ENCODE measurements at places on chromosomes 3 and 15.

GRCh38 chr15:87369269-87369668, 887.3 kb downstream of the NTRK3 start:
- peak; percentile 83 for DNase-seq

DNA sequence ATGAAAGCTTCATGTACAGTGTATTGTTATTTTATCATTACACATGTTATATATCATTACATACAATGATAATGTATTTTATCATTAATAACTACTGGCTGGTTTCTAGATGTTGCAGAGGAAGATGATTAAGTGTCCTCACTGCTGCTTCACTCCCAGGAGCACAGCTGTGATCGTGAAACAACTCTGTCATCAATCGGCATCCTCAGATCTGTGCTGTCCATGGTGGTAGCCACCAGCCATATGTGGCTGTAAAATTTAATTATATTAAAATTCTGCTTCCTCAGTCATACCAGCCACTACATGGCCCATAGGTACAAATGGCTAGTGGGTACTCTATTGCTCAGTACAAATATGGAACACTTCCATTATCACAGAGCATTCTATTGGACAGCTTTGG, 379.4 kb upstream of the CFAP20DC start:
- DNase-seq = no peak

DNA sequence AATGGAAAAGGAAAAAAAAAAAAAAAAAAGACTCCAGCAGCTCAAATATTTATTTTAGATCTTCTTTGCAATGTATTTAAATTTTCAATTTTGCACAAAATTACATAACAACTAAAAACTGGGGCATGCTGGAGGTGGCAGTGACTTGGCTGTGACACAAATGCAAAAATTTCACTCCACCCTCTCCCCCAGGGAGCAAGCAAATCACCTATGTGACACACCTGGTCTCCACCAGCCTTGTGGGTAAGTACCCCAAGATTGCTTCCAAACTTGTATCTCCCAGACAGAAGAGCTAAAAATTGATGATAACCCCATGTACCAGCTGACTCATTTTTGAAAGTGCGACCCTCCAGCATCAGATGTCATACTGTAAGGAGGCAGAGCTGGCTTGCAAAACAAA, 32.0 kb downstream of the UBE3A start:
- no peak for DNase-seq

DNA sequence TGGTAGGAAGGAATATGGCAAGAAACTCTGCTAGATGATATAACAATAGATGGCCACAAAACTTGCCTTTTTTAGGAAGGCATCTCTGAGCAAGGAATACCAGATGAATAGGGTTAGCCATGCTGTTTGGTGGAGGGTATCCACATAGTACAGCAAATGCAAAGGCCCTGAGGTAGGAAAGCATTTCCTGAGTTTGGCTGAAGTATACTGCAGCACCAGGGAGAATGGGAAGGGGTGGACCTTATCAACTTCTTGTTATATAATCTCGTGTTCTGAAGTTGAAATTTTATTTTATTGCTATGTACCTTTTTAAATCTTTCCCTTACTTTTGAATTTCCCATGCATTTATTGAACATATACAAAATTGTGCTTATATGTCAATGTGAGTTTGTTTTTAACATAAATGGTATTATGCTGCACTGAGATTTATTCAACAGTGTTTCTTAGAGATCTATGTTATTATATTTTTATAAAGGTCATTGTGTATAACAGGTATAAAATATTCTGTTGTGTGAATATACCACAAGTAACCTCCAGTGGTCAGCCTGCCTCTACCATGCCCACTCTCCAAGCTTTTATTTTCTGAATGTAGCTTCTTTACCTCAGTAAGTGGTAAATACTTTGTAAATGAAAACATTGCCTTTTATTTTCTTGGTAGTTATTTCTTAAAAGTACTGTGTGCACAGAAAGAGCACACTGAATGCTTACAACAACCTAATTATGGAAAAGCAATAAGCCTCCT, 2.8 kb upstream of the KAT2B start:
- DNase-seq = no peak

GRCh38 chr3:16203671-16204629, 29.5 kb downstream of the GALNT15 start:
- DNase-seq = no peak

GRCh38 chr3:127637971-127638370, 9.0 kb downstream of the PODXL2 start:
- no peak for DNase-seq

DNA sequence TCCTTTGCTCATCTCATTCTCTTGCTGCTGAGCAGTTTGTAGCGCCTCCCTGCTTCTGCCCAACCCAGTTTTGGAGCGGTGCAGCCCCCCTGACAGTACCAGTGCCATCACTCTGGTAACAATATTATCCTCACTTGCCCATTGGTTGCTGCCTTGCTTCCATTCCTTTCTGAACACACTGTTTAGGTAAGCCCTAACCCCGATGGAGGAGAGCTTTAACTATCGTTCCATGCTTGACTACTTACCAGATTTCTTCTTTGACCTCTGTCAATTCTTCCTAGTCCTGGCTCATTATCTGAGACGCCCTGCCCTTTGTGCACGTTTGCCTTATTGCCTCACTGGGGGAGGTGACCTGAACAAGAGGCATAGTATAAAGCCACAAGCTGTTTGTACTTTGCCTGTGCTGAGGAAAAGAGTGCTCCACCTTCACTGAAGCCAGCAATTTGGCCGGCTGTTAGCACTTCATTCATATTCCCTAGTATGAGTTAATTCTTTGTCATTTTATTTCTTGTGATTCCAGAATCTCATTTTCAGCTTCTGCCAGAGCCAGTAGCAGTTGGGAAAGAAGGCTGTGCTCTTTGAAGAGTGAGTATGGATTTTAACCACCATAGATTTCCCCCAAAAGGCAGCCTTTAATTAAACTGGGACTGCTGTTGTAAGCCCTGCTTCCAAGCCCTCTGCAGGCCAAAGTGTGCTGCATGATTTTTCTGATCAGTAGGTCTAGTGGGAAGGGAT, 11.9 kb downstream of the ABHD6 start:
- DNase-seq = no peak

- DNase-seq = peak; percentile 3
These were observed 1.6 kb upstream of the FOXP1 start for GRCh38 chr3:71585131-71585530.

DNA sequence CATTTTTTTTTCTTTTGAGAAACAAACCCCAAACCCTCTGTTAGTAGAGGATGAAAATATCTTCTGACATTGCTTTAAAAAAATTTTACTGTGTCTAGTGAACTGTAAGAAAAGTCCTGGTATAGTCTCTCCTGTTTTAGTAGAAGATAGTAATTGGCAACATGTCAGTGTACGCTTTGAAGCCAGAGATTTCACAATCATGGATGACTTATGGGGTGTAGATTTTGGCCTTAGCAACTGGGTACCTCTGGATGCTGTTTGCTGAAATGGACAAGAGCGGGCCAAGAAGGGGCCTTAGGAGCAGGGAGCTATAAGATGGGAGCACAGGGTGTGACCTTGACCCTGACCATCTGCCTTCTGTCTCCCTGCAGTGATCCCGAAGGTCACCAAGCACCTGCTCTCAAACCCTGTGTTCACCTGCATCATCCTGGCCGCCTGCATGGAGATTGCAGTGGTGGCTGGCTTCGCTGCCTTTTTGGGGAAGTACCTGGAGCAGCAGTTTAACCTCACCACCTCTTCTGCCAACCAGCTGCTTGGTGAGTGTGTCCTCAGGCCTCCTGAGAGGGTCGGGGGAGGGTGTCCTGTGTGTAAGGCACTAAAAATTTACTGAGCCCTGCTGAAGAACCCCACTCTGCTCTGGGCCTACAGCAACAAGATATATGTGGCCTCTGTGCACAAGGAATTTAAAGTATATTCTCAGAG, 266.7 kb downstream of the SLCO3A1 start:
- no peak for DNase-seq

DNA sequence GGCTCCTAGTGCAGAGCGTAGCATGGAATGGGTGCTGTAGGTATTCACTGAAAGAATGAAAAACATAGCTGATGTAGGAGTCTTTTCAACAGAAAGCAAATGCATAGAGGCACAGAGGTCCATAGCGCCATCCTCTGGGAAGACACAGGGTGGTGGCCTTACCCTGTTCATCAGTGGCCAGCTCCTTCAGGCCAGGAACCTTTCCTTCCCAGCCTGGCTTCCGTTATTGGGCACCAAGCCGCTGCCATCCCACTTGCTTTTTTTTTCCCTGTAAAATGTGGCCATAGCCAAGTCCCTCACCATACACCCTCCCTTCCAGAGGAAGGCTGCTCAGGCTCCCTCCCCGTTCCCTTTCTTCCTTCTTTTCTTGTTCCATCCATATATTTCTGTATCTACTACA, 118.1 kb downstream of the ZNF621 start:
- no peak for DNase-seq

- DNase-seq = no peak
These were observed 71.9 kb upstream of the CHL1 start for GRCh38 chr3:124557-125179.

Data from cardiac fibroblast (primary cell).